ENCODE measurements at places on chromosomes 11 and 22.

DNA sequence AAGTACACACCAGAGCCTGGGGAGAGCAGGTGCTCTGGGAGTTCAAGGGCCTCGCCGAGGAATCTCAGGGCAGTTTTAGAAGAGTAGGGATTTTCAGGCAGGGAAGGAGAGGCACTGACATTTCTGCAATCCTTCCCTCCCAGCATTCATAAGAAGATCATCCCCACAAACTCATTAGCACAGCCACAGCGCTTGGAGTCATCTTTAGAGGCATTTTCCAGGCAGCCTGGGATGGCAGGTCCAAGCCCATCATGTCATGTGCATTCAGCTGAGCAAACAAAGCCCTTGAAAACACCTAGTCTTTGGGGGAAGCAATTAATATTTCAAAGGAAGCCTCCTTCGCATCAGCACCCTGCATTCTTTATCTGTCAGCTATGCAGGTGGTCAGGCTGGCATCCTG, 43.8 kb downstream of the MAP6 start:
- no peak for DNase-seq

- peak; percentile 91 for DNase-seq
These were observed 2.1 kb downstream of the WEE1 start for GRCh38 chr11:9575260-9576240.

DNA sequence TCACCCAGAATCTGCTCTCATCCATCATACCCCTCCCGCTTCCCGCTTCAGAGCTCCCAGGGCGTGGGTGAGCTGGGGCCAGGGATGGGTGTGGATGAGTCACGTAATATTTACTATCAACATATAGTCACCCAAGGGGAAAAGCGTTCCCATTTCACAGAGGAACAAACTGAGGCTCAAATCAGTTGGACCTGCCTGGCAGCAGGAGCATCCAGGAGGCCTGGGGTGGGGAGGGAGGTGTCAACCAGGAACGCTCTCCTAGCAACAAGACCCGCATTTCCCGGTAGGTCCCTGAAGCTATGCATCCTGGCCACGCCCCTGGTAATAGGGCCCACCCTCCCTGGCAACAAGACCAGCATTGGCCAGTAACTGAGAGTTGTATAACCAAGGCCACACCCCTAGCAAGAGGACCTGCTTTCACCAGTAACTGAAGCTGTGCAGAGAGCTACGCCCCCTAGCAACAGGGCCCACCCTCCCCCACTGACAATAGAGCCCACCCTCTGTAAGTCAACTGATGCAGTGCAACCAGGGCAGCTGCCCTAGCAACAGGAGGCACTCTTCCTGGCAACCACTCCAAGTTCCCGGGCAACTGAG, 32.7 kb upstream of the TXNRD2 start:
- DNase-seq: peak; percentile 48

DNA sequence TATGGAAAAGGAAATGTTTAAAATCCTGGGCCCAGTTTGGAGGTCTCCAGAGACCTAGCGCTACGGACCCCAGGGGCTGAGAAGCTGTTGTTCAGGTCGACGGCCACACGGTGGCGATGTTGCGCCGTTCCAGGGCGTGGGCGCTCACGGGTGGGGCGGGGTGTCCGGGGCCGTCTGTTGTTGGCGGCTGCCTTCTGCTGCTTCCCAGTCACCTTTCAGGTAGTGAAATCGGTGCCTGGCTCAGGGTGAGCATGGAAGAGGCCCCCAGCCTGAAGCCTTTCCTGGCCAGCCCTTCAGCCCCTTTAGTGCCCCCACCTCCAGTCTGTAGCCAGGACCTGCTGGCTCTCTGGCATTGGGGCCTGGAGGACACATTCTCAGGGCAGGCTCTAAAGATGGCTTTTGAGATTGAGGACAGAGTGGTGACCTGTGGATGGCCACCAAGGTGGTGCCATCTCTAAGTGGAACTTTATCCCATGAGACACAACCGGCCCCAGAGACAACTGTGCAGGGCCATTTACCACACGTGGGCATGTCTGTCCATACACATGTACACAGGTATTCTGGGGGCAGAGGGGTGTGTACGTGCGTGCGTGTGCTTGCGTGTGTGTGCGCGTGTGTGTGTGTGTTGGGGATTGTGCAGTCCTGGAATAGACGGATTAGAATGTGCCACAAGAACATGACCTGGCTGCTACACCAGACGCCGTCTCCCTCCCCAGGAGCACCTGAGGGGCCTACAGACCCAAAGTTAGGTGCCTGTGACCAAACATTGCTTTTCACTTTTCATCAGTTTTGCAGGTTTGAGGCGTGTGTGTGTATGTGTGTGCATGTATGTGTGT, 53.8 kb downstream of the ST14 start:
- DNase-seq: peak; percentile 35

GRCh38 chr11:100883830-100884229, 196.7 kb downstream of the ARHGAP42 start:
- DNase-seq: no peak

DNA sequence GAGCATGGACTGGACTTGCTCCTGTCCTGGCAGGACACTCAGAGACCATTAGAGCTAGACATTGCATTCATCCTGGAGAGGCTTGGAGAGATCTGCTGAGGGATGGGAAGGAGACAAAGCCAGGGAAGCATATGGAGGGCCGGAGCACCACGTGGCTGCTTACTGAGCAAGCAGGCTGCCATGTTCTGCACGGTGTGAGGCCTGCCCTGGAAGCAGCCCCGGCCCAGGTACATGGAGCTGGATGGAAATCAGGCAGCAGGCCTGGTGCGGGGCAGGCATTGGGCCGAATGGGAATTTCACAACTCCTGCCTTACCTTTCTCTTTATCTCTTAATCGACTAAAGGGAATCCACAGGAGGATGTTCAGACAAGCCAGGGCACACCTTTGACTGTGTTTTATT, 371.5 kb downstream of the OPCML start:
- DNase-seq: no peak

All from EL (cell line).